ENCODE measurements at places on chromosomes 16 and 17. TPM values are rescaled to one million over a fixed set of nuclear protein-coding genes. Genes with fewer than 3 reads are reported as not detected.

SIRT7 gene
- total RNA-seq, result 26.1 TPM

TBC1D3E gene
- not detected for total RNA-seq

SLC22A31 gene
- 0.64 TPM for total RNA-seq

JPH3 gene
- total RNA-seq, result 0.32 TPM

TMEM94 gene
- total RNA-seq, result 73.5 TPM

DNA sequence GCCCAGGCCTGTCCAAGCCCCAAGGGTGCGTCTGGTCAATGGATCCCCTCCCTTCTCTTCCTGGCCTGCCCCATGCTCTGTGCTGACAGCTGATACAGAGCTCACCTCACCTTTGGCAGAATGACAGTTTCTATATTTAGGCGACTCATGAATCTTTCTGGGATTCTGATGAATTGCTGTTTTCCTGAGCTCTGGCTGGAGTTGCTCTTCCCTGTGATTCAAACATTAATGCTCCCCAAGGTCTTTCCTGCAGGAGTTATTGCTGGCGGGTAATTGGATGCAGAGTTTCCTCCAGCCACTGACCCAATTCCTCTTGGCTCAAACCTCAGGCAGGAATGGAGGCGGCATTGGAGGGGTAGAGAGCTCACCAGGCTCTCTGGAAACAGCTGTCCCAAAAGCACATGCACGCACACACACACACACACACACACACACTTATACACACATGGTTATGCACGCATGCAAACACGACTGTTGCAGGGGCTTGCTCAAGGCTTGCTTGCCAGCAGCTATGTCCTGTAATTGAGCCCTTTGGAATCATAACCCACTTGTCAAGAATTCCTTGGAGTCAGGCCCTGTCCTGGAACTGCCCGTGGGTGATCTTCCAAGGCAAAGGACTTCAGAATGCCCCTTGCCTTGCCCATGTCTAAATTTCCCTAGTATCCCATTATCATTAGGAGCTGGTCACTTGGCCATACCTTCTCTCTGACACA is 128.8 kb downstream of the ASIC2 start:
- ATAC-seq, result peak; percentile 50

DNA sequence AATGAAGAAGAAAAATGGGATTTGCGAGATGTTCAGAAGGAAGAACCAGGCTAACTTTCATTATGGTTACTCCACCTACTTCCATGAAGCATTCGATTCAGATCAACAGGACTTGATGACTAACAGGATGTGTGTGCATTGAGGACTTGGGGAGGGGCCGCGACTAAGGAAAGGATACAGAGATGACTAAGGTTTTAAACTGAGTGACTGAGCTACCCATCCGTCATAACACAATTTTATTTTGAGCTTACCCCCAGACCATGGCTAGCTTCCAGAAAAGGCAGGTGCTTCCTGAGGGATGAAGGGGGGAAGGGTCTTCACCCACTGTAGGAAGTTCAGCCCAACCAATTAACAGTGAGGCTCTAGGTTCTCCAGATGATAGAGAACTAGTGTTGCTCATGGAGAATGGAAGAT is 2.5 kb upstream of the CDYL2 start:
- peak; percentile 60 for ATAC-seq

DNA sequence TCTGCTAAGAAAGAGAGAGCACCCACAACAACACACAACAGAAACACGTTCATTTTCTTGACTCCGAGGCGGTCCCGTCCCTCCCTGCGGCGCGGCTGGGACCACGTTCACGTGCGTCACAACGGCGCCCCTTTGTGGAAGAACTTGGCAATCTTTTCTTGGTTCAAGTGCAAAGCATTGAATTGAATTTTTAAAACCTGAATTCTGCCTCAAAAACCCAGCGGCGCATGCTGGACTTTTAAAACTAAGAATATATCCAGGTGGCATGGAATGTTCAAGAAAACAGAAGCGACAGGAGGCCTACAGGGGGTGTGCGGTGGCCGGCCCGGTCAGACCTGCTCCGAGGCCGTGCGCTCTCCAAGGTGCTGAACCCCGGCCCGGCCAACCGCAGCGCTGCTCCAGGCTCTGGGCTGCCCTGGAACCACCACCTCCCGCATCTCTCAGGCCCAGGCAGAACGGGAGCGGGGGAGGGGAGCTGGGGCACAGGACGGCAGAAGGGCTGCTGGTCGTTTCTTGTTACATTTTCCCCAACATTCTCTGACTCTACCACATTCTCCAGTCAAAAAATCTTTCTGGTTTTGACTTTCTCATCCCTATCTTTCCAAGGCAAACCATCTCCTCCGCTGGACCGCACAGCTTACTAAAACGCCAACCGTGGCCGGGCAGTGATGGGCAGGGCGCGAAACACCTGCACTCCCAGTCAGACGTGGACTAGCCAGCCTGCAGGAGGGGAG is 3.4 kb upstream of the HEXD start:
- ATAC-seq, result peak; percentile 74

GRCh38 chr17:19533718-19534561 is at the start of gene SLC47A1:
Gene SLC47A1 (plus strand): TSS chr17:19533854. CDS start chr17:19533940, 86 bp downstream.
- ATAC-seq, result peak; percentile 63

DNA sequence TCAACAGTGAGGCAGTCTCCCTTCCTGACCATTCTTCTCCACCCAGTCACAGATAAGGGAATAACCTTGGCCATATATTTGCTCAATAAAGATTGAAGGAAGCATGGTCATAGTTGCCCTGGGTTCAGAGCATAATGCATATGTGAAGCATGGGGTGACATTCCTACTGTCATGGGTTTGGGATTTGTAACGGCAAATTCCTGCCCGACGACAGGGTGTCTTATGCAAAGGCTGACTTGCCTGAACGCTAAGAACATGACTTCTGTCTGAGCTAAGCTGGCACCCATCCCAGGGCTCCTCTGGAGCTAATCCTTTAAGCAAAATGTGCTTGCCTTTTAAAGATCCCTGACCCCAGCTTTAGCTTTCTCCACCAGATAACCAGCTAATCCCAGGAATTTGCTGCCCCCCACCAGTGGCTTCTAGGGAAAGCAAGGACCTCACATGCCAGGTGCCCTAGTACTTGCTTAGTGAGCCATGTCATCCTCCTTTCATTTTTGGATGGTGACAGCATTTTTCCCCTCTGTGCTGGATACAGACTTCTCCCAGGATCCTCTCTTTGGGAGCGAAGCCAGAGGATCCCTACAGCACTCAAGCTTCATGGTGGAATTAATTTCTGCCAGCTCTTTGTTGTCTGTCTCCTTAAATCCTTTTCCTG is 11.7 kb downstream of the SLC7A6OS start:
- no peak for ATAC-seq

GRCh38 chr16:48101069-48101674 is 54.6 kb downstream of the ABCC12 start:
- no peak for ATAC-seq

- ATAC-seq, result no peak
Measured at GRCh38 chr16:81623365-81624102, 155.6 kb upstream of the PLCG2 start.

DNA sequence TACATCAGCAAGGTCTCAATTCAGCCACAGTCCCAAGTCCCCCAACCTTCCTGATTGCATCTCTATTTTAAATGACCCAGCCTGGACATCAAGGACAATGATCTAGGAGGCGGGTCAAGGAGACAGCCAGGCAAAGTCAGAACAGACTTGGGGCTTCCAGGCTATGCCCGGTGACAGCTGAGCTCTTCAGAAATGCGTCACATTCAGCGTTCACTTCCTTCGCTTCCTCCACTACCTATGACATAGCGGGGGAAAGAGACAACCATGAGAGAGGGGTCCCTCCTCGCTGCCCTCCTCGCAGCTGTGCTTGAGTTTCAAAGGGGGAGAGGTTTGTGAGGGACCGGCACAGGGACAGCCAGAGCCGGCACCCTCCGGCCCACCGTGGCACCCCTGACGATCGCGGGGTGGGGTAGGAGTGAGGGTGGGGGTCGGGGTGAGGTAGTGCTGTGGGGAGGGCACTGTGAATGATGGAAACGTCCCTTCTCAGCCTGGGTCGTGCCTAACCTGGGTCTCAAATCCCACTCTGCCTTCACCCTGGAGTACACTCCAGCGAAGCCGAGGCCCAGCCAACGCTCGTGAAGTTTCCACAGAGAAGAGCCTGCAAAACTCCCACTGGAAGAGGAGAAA is 12.3 kb upstream of the LGALS3BP start:
- no peak for ATAC-seq

DNA sequence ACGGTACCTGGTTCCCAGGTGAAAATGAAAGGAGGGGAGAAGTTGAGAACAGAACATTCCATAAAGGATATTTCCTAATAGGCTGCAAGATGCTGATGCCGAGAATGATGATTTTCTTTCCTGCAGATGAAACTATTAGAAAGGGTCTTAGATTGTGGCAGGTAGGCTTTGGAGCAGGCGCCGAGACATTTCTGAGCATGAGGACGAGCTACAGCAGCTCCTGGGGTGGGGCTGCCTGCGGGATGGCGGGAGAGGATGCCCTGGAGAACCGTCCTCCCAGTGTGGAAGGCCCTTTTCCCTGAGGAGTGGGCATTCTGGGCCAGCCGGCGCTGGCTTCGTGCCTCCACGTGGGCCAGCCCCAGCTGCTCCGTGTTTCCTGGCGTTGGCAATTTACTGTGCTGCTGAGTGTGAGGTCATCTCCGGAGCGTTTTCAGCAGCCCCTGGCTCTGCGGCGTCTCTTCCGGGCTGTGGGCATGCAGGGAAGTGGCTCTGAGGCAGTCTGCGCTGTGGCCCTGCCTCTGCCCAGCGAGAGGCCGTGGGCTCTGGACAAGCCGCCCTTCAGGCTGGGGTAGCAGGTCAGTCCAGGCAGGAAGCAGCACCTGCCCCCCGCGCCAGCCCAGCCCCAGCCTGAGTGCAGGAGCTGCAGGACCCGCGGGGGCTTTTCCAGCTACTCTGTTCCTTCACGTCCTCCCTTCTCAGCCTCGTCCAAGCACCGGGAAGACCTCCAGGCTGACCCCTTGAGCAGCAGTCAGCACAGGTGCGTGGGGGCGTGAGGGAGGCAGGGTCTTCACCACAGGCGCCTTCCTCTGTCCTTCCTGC is 12.2 kb downstream of the ENGASE start:
- peak; percentile 35 for ATAC-seq

GRCh38 chr16:2949705-2950352 is 14.2 kb upstream of the KREMEN2 start:
- ATAC-seq, result no peak

DNA sequence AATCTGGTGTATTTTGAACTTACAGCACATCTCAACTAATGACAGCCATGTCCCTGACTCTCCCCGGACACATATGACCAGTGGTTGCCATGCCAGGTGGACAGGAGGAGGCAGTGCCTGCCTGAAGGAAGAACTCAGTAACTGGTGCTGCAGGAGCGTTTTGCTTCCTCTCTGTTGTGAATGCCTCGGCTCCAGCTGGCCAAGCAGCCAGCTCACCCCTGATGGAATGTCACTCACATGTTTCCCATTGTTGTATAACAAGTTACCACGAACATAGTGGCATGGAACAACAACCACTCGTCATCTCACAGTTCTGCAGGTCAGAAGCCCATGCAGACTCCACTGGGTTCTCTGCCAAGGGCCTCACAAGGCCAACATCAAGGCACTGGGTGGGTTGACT is 20.1 kb upstream of the IRF8 start:
- ATAC-seq, result no peak

- ATAC-seq, result no peak
Measured at GRCh38 chr16:88353691-88354090, 29.1 kb upstream of the ZNF469 start.

DNA sequence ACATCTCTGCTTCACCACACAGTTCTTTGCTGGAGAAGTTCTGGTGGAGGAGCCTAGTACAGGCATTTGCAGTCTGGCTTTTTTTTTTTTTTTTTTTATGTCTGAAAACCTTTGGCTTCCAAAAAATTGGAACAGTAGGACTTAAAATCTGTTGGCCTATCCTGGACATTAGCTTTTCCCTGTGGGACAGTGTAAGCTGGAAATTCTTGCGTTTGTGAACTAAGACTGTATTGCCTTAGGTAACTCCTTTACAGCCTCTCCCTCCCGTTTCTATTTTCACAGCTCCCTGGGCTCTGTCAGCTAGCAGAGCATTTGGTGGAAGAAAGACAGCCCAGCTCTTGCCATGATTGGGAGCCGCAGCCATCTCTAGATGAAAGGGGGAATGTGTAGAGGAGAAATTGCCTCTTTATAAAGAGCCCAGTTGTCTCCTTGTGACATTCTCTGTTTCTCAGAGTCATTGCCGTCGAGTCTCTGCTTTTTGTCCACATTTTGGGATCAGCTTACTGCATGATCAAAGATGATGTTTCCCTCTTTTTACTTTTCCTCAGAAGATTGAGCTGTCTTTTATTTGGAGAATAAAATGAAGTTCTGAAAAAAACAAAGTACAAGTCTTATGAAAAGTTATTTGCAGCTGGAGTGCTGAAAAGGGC is 227.5 kb downstream of the SPECC1 start:
- ATAC-seq, result no peak

DNA sequence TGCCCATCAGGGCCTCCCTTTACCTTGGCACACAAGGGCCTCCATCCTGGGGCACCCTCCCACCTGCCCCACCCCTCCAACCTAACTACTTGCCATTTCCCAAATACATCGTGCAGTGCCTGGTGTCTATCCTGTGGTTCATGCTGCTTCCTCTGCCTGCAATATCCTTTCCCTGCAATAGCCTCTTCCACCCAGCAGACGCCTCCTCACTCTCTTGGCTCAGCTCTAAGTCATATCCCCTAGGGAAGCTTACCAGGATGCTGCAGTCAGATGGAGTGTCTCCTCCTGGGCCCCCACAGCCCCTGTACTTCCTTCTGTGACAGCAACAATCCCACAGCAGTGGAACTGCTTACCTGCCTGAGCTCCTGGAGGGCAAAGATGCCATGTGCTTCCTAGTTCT is 36.7 kb downstream of the CCDC182 start:
- ATAC-seq, result peak; percentile 61

GRCh38 chr17:34178092-34178491 is 77.0 kb upstream of the CCL2 start:
- ATAC-seq, result no peak

DNA sequence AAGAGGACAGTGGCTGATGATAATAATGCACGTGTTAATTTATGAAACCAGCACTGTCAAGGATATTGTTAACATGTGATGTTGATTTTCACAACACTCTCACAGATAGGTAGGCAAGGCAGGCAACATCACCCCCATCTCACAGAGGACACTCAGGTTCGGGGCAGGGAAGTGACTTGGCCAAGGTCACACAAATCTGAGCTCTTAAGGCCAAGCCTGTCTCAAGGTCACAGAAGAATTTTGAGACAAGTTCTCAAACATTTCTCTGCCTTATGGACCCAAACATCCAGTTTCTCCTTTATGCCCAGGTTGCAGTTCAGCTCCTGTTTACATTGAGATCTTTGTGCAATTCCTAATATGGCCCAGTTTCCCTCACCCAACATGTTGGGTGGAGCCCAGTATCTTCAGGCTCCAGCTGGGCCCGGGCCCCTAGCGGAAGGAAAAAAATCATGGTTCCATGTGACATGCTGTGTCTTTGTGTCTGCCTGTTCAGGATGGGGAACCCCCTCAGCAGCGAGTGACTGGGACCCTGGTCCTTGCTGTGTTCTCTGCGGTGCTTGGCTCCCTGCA is 1.3 kb downstream of the SLC2A4 start:
- no peak for ATAC-seq
